ENCODE measurements at places on chromosomes 16 and 17.

GRCh38 chr16:67883146-67883871 is 1.4 kb upstream of the NRN1L start:
- no peak for DNase-seq

- no peak for DNase-seq
Observed at GRCh38 chr16:80973991-80974390, 32.7 kb downstream of the CMC2 start.

GRCh38 chr16:15607700-15608396 is 35.1 kb downstream of the MARF1 start:
- no peak for DNase-seq

GRCh38 chr17:27920569-27920968 is 27.4 kb upstream of the LYRM9 start:
- no peak for DNase-seq

DNA sequence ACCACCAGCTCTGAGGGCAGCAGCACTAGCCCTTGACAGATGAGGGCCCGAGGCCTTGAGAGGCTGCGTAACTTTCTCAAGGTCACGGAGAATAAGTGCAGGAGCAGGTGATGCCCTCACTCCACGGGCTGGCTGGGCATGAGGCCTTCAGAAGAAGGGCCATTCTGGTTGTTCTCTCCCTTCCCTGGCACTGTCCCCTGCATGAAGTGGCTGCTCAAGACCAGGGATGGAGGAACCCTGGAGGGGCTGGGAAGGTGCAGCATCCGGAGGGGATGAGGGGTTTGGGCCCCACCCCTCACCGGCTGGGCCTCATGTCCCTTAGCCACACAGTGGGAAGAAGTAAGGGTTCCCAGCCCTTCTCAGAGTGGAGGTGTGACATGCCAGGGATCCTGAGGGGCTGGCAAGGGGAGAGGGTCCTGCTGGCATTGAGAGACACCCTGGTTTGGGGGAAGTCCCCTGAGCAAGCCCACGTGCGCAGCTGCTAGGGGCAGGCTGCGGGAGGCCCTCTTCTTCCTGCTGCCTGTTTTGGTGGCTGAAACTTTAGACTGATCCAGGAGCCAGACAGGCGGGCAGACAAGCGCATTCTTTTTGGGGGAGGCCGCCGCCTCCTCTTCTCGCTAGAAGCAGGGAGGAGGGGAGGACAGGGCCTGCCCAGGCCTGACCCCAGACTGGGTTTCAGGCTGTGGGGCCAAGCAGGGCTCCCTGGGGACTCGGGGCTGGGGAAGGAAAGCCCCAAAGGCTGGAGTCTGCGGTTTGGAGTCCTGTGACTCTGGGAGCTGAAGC is 74.0 kb downstream of the N4BP1 start:
- DNase-seq: no peak

DNA sequence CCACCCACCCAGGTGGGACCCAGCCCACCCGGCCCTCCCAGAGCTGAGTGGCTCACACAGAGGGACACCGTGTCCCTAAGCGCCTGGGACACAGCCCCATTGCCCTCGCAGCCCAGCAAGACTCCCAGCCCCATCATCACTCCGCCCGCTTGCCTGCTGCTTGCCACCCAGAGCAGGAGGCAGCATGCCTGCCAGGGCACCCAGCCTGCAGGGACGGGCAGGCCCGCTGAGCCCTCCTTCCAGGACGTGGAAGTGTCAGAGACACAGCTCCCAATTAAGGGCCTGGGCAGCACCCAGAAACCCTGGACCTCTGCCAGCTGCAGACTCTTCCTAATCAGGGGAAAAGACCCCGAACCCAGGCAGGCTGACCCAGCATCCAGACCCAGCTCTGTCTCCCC is 17.2 kb upstream of the OSGIN1 start:
- no peak for DNase-seq

DNA sequence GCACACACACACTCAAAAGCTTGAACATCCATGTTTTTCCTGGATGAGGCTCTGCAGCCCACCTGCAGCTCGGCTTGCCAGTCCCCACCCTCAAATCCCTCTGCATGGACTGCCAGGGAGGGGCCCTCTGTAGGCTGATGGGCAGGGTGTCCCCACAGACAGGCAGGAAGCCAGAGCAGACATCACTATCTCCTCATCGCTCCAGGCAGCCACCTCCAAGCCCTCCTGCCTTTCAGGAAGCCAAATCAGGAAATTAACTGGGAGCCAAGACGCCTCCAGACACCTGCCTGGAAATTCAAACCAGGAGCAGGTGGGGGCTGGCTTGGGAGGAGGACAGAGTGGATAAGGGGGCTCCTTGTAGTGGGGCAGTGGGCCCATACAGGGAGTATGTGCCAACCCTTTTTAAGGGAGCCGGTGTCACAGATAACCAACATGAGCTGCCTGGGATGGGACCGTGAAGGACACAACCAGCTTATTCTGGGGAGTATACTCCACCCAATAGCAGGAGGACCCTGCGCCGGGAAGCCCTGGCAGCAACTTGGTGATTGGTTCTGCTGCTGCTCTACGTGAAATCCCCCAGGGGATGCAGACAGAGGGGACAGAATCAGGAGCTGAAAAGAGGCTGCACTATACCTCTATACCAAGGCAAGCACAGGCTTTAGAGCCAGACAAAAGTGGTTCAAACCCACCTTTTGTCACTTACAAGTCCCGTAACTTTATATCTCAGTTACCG is 139.1 kb downstream of the CCT6B start:
- DNase-seq: no peak

DNA sequence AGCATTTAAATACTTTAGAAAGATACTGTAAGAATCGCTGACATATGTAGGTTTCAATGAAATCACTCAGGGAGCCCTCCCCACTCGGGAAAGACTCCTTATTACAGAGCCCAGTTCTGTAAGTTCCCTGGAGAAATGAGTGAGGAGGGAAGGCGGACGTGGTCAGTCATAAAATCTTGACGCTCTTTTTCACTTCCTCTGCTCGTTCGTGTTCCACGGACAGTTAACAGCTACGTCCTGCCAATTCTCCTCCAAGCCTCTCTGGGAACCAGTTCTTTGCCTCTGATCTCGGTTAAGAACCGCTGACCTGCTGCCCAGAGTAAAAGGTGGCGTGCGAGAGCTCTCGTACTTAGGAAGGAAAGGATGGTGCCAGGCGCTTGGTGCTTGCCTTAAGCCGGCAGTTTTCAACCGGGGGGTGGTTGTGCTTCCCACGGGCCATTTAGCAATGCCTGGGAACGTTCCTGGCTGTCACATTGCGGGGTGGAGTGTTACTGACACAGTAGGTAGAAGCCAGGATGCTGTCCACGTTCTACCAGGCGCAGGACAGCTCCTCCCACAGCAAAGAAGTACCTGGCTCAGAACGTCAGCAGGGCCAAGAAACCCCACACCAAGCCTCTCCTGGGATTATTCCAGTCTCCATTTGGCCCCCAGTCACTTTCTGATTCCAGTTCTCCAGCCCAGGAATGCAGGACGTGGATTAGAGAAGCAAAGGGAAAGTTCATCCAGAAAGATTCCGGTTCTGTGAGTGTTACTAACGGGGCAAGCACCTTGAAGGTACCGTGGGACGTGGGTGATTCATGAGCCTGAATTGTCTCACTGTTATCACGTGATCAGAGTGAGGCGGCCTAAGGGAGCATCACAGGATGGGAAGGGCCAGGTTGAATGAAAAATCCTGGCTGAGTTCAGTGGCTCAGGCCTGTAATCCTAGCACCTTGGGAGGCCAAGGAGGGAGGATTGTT is 87.7 kb downstream of the MRM3 start:
- DNase-seq: no peak

- no peak for DNase-seq
Observed at GRCh38 chr17:4658478-4659305, 17.2 kb upstream of the ALOX15 start.

- DNase-seq: no peak
Observed at GRCh38 chr17:230395-230770, 48.9 kb upstream of the DOC2B start.

- no peak for DNase-seq
Observed at GRCh38 chr16:49734331-49734730, 121.6 kb downstream of the ZNF423 start.

GRCh38 chr16:69931631-69932030 is 19.5 kb upstream of the CLEC18A start:
- no peak for DNase-seq

DNA sequence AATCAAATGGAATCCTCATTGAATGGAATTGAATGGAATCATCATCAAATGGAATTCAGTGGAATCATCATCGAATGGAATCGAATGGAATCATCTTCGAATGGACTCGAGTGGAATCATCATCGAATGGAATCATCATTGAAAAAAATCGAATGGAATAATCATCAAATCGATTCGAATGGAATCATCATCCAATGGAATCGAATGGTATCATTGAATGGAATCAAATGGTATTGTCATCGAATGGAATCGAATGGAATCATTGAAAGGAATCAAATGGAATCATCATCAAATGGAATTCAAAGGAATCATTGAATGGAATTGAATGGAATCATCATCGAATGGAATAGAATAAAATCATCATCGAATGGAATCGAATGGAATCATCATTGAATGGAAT is 619.3 kb downstream of the TP53TG3F start:
- DNase-seq: no peak

DNA sequence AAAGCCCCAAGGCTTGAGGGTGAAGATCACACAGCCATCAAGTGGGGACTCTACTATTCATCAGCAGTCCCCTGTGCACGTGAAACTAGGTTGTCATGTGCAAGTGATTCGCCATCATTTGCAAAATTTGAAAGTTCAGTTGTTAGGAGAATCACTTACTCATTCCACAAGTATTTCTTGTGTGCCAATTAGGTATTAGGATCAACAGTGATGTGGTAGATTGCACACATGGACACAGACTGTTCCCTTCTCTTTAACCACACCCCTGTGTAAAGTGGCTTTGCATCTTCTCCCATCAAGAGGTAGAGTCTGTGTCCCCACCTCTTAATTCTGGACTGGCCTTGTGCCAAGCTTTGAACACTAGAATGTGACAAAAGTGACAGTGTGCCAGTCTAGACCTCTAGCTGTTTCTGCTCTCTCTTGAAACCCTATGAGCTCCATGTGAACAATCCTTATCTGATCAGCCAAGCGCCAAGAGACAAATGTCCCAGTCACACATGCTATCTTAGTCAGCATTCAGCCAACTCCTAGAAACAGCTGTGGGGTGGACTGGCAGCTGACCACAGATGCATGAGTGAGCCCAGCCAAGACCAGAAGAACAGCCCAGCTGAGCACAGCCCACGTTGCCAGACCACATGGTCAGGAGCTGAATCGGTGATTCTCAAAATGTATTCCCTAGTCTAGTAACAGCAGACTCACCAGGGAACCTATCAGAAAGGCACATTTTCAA is 31.5 kb upstream of the SHISA9 start:
- no peak for DNase-seq
